ENCODE measurements at places on chromosomes 2 and 18.

GRCh38 chr2:217729421-217730053, 273.3 kb downstream of the TNS1 start:
- no peak for DNase-seq

DNA sequence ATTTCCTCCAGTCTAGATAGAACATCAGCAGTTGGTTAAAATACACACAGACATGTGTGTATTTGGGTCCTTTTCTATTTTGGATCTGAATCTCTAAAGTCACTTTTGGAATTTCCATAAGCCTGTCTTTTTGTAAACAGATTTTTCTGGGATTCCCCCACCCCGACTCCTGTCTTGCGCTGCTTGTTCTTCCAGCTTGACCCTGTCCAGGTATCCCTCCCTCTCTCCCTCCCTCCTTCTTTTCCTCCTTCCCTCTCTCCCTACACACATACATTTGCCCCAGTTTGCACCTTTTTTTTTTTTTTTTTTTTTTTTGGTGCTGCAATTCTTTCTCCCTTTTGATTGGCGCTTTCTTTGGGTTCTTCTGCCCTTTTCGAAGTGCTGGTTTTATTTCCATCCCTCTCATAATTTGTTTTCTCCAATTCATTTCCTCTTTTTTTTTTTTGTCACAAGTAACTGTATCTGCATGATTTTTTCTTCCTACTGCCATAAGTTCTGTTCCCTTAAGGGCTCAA, 114.8 kb upstream of the SERTAD2 start:
- DNase-seq: no peak

DNA sequence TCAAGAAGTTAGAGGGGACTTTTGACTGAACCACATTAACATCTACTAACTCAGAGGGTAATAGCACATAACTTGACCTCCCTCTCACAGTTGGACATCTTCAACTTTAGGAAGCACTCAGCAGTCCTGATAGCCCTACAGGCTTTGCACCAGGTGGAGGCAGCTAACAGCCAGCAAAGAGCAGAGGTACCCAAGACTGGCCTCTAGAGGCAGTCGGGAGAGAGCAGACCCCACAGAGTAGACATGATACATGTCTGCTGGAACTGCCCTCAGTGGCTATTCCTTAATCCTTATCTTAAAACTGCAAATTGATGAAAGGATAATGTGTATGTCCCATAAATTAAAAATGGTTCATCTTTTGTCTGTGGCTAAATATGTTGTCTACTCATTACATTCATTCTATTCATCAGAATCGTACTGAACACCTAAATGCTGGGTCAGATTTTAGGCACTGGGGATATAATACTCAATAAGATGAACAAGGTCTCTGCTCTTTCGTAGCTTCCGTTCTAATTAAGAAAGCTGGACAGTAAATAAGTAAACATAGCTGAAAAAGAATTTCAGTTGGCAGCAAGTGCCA, 49.8 kb downstream of the CAB39 start:
- no peak for DNase-seq

DNA sequence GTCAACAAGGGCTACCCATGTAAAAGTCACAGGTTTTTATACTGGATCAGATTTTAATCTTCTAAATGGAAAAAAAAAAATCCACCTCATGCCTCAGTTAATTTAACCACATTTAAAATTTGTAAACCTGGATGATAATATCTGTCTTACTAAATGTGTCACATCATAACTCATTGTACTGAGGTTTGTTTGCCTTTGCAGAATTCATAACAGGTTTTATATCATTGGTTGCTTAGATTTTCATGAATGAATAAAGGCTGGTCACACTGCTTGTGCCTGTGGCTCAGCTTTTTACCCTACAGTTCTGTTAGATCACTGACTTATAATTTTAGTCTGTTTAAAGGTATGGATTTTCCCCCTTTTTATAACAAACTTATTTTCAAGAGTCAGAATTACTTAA, 48.9 kb downstream of the PSMD14 start:
- DNase-seq: no peak

DNA sequence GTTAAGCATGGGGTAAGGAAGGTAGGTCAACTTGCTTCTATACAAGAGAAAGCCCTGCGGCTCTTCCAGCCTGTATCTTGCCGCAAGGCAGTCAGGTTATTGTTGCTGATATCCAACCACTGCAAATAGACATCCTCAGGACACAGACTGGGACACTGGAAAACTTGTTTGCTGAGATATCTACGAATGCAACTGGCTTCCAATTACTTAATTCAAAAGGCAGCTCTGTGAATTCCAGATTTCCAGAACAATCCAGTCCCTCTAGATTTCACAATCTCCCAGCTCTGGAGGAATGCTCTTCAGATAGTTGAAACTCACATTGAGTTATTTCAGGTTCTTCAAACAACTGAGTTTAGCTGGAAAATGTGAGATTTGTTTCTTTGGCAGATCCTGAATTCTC, 34.6 kb upstream of the SP9 start:
- no peak for DNase-seq

GRCh38 chr2:191749181-191749540, 71.2 kb downstream of the NABP1 start:
- no peak for DNase-seq

DNA sequence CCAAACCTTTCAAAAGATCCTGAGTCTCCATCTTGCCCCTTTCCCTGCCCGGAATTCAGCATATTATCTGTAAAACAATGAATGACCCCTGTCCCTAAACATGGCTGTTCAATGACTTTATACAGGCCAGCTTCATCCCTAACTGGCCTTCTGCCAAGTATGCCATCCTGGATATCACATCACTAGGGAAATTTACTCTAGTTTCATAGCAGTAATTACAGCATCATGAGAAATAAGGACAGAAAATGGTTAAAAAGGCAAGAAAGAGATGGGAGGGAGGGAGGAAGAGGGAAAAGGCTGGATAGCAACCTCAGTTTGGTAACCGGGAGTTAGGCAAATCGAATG, 4.4 kb downstream of the MBOAT2 start:
- DNase-seq: no peak

DNA sequence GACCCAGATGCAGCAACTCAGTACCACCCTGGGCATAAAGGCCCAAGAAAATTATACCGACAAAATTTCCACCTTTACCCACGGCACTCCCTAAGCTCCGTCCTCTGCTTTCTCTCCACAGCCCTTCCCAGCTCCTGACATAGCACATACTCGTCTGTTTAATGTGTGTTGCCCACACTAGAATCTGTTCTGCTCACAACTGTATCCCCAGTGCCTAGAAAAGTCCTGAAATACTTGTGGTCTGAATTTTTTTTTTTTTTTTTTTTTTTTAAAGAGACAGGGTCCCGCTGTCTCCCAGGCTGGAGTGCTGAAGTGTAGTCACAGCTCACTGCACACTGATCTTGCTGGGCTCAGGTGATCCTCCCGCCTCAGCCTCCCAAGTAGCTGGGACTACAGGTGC, 62.3 kb downstream of the ADCY3 start:
- DNase-seq: no peak

DNA sequence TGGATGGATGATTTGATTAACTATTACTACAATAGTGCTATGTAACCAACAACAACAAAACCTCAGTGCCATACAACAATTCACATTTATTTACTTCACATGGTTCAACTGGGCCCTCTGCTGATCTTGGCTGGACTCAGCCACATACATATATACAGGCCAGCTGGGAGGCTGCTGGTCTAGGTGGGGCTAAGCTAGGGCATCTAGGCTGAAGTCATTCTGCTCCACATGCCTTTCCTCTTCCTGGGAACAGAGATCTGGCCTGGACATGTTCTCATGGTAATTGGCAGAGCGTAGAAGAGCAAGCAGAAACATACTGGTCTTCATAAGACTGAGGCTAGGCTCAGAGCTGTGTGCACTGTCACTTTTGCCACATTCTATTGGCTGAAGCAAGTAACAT, 102.8 kb upstream of the RNF152 start:
- DNase-seq: no peak

DNA sequence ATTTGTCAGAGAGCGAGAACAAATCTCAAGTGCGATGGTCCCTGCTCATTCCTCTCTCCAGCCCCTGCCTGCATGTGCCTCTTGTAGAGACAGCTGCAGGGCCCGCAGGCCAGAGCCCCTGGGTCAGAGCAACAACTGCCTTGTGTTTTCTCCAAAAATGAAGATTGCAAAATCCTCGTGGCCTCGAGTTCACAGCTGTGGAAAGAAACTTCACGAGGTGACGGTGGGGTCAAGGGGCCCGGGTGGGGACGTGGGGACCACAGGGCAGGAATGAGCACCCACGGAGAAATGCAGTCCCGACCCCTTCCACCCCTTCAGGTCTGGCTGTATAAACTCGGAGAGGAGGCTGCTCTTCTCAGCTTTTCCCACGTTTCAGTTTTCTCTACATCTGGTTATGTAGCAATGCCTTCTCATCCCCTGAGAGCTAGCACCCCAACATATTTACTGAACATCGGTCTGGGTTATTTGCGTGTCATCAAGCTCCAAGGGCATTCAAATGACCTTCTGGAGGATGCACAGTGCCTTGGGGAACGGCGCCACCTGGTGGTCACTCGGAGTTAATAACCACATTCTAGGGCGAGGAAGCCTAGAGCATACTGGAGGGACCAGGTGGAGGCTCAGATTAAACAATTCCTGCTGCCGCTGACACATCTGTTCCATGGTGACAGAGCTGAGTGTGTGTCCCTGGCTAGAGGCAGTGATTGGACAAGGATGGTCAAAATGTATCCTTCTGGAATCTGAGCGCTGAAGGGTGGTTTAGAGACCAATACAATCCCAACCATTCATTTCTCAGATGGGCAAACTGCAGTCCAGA, 91.4 kb upstream of the CYRIA start:
- no peak for DNase-seq

DNA sequence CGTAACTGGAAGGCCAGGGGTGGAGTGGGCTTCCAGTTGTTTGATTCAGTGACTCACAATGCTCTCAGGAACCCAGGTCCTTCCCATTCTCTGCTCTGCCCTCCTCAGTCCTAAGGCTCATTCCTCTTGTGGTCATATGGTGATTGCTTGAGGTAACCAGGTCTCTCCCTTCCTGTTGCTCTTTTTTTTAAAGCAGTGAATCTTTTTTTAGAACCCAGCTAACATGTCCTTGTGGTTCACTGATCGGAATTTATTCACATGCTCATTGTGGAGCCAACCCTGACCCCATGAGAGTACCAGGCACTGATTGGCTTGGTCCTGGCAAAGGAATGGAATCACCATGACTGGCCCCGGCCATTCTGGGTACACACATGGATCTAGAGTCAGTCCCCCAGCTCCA, 7.4 kb downstream of the THNSL2 start:
- no peak for DNase-seq

- DNase-seq: no peak
These were observed 96.5 kb downstream of the RIF1 start for GRCh38 chr2:151506170-151506569.

DNA sequence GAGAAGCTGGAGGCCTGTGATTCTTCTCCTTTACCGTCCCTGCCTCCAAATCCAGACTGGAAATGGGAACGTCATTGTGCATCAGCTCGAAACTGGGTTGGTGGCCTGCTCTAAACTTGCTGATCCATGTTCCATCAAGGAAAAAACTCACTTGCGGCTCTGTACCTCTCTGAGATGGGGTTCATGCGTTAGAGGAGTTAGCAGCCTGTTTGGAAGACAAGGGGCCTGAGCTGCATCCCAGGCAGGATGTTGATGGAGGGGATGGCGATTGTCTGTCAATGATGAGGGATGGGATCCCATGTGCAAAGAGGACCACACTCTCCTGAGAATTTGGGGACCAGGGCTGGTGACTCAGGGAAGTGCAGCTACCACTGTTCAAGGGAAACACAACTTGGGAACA, 26.0 kb downstream of the TWIST2 start:
- DNase-seq: no peak

DNA sequence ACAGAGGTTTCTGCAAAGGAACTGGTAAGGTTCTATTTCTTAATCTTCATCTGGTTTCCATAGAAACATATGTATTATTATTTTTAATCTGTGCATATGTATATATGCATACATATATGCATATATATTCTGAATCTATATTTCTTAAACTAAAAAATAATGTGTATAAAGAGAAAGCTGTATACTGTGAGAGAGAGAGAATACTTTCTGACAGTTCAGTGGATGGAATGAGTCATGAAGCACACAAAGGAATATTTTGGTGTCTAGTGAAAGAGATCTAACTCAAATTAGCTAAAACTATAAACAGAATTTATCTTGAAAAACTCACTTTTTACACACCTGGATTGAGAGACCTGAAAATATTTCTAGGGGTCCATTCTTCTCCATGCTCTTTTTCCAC, 1929.3 kb upstream of the LRRTM1 start:
- no peak for DNase-seq

- DNase-seq: no peak
These were observed 154.1 kb downstream of the SOCS6 start for GRCh38 chr18:70442933-70443332.

- no peak for DNase-seq
These were observed 61.0 kb downstream of the MGAT5 start for GRCh38 chr2:134314681-134315368.

GRCh38 chr18:26135548-26135947, 1.9 kb downstream of the PSMA8 start:
- no peak for DNase-seq

DNA sequence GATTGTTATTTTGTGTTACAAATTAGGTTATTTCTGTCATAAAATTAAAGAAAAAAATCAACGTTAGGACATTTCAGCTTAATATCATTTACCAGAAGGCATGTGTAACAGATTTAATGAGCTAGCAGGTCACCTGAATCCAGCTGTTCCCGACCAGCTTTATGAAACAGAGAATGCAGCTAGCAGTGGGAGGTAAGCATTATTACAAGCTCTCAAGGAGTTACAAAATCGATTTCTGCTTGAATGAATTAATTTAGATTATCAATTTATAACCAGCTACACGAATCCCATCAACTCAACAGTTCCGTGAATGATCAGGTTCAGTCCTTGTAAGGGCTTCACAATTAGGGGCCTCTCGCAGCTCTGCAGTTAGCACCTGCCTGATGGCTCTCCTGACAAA, 211.9 kb downstream of the PTGR3 start:
- DNase-seq: no peak

DNA sequence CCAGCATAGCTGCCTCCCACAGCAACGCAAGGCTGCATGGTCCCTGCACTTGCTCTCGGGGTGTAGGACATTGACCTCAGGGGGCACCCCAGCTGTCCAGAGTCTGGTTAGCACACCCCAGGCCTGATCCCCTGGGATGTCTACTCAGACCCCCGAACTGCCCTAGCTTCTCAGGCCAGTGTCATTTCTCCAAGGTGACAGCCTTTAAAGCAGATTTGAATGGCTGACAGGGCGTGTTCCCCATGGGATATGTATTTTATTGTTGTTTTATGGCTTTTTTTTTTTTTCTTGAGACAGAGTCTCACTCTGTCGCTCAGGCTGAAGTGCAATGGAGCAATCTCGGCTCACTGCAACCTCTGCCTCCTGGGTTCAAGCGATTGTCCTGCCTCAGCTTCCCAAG, 40.8 kb upstream of the PTMA start:
- no peak for DNase-seq

Data from activated naive CD8-positive, alpha-beta T cell treated with anti-CD3 and anti-CD28 coated beads, Interleukin-2, amount 50 U/mL, for 16 hours (primary cell).